ENCODE measurements at places on chromosomes 2 and 18. TPM values are rescaled to one million over a fixed set of nuclear protein-coding genes. Genes with fewer than 3 reads are reported as not detected.

SH2D6 gene
- total RNA-seq = not detected

ABCG5 gene
- total RNA-seq = not detected

GKN2 gene
- total RNA-seq = not detected

ADRA2B gene
- 6.6 TPM for total RNA-seq

TMEM247 gene
- total RNA-seq = not detected

OR6B2 gene
- total RNA-seq = not detected

ZNF396 gene
- total RNA-seq = 0.74 TPM

CDH2 gene
- total RNA-seq = 53.8 TPM

FAP gene
- not detected for total RNA-seq

GAD1 gene
- total RNA-seq = 0.34 TPM

DSC3 gene
- 3.7 TPM for total RNA-seq

SP9 gene
- 0.11 TPM for total RNA-seq

EPAS1 gene
- total RNA-seq = 3.7 TPM

RAB17 gene
- total RNA-seq = 83.8 TPM

REEP1 gene
- 1.5 TPM for total RNA-seq

ZDBF2 gene
- 15.3 TPM for total RNA-seq

SLC5A7 gene
- 0.15 TPM for total RNA-seq

All from H1 (cell line).